ENCODE measurements at places on chromosomes 1 and 21.

DNA sequence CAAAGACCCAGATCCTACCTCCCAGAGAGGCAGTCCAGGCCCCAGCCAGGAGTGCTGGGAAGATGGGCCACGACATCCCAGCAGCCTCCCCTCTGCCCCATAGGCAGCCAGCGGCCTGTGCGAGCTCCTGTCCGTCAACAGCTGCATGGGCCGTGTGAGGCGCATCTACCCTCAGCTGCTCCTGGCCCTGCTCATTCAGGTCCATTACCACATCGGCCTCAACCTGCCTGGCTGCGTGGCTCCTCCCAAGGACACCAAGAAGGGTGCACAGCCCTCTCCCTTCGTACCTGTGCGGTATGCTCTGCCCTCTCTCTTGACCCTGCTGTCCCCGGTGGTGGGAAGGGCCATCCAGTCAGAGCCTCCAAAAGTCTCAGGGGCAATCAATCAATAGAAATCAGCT, 29.5 kb upstream of the TTC4 start:
- DNase-seq: no peak

- DNase-seq: no peak
Measured at GRCh38 chr1:213568929-213569815, 418.6 kb upstream of the PROX1 start.

DNA sequence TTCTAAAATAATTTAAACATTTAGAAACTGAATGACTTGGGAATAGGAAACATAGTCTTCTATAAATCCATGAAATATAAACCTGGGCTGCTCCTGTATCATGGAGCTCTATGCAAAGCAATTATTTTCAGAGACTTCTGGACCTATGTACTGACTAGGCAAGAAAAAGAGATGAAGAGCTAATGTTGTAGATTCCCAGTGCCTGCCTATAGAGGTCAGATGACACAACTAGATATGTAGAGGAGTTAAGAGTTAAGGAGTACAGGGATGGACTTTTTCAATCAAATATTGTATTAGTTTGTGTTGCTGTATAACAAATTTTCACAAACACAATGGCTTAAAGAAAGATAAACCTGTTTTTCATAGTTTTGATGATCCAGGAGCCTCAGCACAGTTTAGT, 1434.5 kb downstream of the KCNT2 start:
- DNase-seq: no peak

- peak; percentile 63 for DNase-seq
Measured at GRCh38 chr1:223748773-223749733, 36.7 kb downstream of the CAPN2 start.

DNA sequence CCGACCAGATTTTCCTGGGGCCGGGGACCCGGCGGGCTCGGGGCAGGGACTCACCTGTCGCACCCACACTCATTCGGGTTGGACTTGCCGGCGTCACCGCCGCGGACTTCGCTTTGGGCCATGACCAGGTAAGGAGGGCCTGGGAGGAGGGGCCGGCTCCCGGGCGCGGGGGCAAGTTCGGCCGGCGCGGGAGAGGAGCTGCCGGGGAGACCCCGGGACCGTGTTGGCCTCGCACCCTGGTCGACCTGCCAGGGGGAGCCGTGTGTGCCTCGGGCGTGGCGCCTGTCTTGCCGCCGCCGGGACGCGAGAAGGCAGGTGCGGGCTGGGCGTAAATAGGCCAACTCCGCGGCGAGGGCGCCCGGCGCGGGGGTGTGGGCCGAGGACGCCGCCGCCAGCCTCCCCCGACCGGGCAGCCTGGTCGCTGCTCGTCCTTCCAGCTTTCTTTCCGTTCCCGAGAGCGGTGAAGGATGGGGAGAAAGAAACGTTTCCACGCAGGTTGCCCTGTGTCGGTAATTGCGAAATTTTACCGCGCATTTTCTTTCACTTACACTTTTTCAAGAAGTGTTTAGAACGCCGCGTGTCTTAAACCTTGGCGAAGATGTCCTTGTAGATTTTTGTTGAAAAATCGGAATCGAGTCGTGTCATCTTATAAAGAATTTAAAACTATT, 558 bp downstream of the USP1 start:
- DNase-seq: no peak

GRCh38 chr1:114061121-114061830, 82.0 kb downstream of the OLFML3 start:
- DNase-seq: no peak
